ENCODE measurements at places on chromosomes 13 and 19. TPM values are rescaled to one million over a fixed set of nuclear protein-coding genes. Genes with fewer than 3 reads are reported as not detected.

GRCh38 chr19:50500060-50500752, 10.8 kb downstream of the JOSD2 start:
- peak; percentile 50 for DNase-seq

DNA sequence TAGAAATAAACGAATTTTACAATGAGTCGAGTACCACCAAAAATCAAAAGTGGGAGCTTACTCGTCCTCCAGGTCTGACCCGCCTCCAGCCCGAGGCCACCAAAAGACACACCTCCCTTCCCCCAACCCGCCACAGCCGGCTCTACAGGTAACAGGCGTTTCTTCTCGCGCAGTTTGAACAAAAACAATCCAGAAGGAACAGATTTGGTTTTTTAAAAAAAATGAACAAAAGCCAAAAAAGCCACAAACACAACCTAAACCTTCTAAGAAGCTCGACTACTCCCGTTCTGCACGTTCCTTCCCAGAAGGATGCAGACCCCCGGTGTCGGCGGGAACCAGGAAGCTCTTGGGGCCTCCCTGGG, 671 bp downstream of the ZDHHC20 start:
- DNase-seq = peak; percentile 24

DNA sequence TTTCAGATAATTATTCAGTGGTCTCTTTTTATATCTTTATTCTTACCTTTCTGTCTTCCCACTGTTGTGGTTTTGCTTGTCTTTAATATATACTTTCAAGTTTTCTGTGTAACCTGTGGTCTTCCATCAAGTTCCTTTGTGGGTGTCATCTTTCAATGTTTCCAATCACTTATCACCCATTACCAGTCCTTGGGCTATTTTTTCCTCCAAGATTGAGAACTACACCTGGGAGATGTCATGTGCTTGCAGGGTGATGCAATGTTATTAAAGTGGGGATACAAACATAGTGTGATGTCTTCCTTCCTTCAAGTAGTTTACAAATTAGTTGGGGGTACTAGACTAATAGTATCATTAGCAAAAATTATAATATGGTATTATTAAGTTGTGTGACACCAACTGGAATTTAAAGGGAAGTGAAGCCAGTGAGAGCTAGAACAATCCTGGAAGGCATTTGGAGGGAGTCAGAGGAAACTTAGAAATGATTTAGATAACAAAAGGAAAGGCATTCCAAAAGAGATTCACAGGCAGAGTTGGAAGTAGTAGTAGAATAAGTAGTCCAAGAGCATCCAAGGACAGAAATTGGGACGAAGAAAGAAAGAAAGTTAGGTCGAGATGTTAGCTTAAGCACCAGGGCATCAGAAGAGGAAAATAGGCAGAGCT, 3.4 kb downstream of the FNDC3A start:
- no peak for DNase-seq

Gene MISP3
- polyA plus RNA-seq = 0.49 TPM

DNA sequence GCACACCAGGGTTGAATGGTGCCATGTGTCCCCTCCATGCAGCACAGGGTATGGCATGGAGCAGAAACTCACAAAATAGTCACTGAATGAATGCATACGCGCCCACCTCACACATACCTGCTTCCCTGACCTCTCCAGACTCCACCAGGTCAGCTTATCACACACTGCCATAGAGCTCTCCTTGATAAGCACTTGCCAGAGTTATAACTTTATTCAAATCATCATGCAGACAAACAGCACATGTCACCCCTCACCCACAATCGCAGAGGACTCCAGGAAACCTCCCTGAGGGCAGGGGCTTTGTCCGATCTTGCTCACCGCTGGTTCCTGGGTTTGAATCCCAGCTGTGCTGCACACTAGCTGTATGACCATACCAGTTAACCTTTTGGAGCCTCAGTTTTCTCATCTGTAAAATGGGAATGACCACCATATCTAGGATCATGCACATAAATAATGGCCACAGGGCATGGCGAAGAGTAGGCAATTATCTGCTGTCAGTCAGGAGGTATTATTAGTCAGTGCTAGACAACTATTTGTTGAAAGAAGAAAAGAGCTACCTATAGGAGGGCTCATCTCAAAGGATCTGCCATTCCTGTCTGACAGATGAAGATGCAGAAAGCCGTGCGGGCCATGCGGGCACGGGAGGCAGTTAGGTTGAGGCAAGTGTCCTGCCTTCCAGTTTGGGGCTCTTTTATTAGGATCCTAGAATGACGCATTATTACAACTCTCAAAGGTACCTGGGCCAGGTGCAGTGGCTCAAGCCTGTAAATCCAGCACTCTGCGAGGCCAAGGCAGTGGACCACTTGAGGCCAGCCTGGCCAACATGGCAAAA, 14.0 kb downstream of the XRCC1 start:
- DNase-seq = no peak

GRCh38 chr19:19026299-19026971, 6.9 kb downstream of the SUGP2 start:
- DNase-seq = no peak

- DNase-seq = no peak
These were observed 1.0 kb upstream of the ETHE1 start for GRCh38 chr19:43527860-43528622.

GRCh38 chr19:7348587-7349230, at the start of gene ARHGEF18:
ARHGEF18 (plus strand) TSS chr19:7348937; CDS start chr19:7362891, 13,954 bp downstream.
- DNase-seq = no peak

Gene ATP1A3
- not detected for polyA plus RNA-seq

GRCh38 chr19:32717496-32717895, 2.1 kb upstream of the TDRD12 start:
- no peak for DNase-seq

DNA sequence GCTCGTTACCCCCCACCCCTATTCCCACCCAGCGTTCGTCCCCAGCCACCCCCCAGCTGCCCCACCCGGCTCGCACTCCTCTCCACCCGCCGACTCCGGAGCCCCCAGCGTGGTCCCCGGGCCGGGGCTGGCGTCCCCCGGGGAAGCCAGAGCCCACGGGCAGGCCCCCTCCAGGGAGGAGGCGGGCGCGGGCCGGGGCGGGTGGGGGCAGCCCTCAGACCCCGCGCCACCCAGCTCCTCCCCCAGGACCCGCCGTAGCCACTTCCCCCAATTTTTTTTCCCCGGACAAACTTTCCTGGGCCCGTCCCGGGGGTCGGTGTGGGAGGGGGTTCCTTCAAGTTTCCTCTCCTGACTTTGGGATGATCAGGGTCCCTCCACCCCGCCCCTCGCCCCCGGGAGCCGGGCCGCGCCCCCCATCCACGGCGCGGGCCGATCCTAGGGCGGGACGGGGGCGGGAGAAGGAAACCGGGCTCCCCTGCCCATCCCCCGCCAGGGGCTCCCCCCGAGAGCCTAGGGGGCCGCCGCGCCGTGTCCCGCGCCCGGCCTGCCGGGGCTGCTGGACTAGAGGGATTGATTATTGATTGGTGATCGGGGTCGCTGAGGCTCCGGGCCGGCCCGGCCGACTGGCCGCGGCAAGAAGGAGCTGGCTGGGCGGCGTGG, 927 bp upstream of the TSHZ3 start:
- DNase-seq = peak; percentile 54

Gene ZNF547
- 2.6 TPM for polyA plus RNA-seq

- DNase-seq = no peak
These were observed 56.9 kb downstream of the MLLT1 start for GRCh38 chr19:6222884-6223283.

Gene ZNF135
- polyA plus RNA-seq = 13.8 TPM

DNA sequence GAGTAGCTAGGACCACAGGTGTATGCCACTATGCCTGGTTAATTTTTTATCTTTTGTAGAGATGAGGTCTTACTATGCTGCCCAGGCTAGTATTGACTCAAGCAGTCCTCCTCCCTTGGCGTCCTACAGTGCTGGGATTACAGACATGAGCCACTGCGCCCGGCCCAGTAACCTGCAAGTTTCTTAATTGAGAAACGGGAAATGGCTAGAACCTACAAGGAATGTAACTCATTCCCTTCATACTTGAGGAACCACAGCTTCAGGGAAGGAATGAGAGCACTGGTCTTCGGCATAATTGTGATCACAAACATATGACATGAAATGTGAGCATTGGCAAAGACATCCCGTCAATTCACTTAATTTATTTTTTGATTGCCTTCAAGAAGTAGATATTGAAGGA, 157.0 kb downstream of the KLF5 start:
- no peak for DNase-seq

Gene ELANE
- polyA plus RNA-seq = 0.89 TPM

DNA sequence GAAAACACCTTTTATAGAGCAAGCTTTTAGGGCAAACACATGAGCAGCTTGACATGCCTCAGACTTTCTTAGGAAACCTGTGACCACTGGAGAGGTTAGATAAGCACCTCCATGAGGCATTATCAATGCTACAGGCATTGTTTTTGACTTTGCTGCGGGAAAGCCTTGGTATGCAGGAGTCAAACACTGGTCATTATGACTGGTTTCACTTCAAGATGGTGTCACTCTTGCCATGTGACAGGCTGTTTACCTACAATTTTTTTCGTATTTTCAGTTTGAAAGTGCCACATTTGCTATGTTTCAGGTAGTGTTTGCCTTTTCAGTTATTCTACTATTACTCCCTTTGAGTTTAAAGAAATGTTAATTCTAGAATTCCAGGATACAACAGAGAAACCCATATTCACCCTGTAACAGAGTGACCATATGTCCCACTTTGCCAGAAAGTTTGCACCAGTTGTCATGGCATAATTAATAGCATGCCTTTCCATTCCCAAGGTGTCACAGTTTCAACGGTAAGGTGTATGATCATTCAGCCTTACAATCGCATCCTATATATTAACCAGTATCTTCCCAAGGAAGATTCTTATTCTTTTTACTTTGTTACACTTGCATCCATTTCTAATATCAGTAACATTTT, 33.0 kb downstream of the USP12 start:
- no peak for DNase-seq

Gene KCNJ14
- polyA plus RNA-seq = 1.2 TPM

DNA sequence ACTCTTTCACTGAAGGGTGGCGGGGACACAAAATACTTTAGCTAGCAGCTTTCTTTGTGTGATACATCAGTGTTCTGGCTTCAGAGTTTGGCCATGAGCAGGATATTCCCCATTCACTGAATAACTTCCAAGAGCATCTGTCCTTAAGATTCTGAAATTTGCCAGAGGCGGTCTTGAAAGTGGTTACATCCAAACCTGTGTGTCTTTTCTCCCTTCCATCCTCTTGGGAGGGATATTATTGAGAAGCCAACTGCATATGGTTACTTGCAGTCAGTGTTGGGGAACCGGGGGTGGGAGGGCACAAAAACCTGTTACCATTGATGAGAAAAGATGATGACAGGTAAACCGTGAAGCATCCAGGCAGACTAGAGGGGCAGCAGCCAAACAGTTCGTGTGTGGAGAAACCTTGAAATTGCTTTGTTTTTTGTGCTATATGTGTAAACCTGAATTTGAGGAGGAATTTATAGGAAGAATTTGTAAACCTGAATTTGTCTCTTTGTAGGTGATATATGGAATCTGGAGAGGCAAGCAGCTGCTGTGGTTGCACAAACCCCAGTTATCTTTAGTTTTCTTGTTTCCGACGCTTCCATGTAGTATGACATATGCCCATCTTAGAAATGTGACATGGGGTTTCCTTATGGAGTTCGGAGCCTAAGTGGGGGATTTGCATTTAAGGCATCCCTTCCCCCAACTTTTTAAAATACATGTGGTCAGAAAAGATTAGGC, 104.8 kb downstream of the WDFY2 start:
- DNase-seq = peak; percentile 37

Gene ZNF439
- 4.1 TPM for polyA plus RNA-seq

Gene RNF17
- polyA plus RNA-seq = 0.40 TPM

GRCh38 chr13:111337206-111337605, 16.8 kb downstream of the TEX29 start:
- no peak for DNase-seq

- DNase-seq = no peak
These were observed 245.3 kb downstream of the PCCA start for GRCh38 chr13:100334214-100334613.

DNA sequence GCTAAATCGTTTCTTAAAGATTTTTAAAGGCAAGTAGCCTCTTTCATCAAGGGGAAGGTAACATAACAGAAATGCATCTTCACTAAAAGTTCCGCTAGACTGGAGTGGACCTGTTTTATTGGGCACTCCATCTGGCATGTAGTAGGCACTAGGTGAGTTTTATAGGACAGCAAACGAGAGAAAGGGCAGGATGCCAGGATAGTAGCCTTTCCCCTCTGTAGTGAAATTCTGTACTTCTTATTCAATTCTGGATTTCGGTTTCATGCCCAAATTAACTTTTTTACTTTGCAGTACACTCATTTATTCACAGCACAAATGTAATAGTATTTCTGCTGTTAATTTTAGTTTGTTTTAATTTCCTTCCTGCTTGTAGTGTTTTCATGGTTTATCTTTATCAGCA, 45.2 kb downstream of the GPR180 start:
- DNase-seq = no peak

Gene ZNF582
- 6.0 TPM for polyA plus RNA-seq

Gene MAP4K1
- polyA plus RNA-seq = 12.2 TPM

GRCh38 chr13:33340631-33341030, 55.1 kb upstream of the STARD13 start:
- DNase-seq = no peak

DNA sequence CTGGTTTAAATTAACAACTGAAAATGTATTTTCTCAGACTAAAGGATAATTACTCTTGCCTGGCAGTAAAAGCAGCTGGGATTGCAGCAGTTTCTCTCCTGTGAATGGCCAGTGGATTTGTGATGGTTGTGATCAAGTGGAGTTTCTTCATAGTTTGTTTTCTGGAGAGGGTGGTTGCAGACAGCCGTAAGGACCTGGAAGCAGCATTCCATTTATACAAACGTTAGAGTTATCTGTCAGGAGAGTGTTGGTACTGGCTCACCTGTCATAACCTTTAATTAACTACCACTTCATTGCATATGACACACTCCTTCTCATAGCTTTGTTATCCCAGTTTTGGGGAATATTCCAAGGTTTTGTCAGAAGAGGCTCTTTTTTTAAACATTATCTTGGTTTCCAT, 258.4 kb upstream of the SLC10A2 start:
- DNase-seq = no peak

Measured in hindlimb muscle (tissue), 1 donor.